ENCODE measurements at places on chromosomes 4 and X.
A peak's percentile ranks its signal among the peaks of the same experiment; 100 is the strongest.

- DNase-seq, result no peak
Measured at GRCh38 chrX:96449896-96450295, 234.7 kb upstream of the DIAPH2 start.

- no peak for DNase-seq
Measured at GRCh38 chrX:21933077-21933476, 7.4 kb upstream of the SMS start.

- DNase-seq, result no peak
Measured at GRCh38 chr4:53121264-53121865, 244.5 kb downstream of the SCFD2 start.

DNA sequence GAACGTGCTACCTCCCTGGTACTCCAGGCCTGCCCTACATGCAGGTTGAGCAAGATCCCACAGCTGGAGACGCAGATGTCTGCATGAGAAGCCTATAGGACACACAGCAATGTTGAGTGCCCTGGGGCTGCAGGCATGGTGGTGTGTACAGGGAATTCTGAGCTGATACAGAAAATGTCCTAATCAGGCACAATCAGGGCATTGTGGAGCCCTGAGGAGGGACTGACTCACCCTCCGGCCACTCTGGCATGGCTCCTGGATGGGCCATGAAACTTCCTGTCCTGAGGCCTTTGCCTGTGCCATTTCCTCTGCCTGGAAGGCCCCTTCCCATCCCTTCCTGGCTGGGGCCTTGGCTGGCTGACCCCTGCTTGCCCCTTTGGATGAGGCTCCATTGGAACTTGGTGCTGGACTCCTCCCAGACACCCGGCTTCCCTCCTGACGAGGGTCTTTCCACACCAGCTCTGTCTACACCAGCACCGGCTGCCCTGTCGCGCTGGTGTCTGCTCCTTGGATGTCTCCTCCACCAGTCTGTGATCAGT lies 16.7 kb upstream of the AFAP1 start:
- no peak for DNase-seq

- DNase-seq, result no peak
Measured at GRCh38 chrX:107556967-107557366, 71.3 kb upstream of the PRPS1 start.

- DNase-seq, result no peak
Measured at GRCh38 chr4:8015512-8015911, 75.9 kb upstream of the AFAP1 start.

DNA sequence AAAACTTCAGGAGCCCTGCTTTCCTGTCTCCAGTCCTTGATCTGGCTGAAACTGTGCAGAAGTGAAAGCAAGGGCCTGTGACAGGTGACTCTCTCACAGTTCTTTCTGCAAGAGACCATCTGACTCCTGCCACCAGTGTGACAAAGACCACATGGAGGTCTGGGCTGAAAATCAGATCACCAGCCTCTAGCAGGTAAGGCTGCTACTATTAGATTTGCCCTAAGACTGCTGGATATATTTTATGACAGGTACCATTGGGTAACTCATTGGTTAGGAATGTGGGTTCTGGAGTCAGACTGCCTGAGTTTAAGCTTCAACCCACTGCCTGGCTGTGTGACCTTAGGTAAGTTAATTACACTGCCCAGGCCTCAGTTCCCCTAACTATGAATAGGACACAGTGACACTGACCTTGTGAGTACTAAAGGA lies 163.3 kb upstream of the SLC7A11 start:
- no peak for DNase-seq

DNA sequence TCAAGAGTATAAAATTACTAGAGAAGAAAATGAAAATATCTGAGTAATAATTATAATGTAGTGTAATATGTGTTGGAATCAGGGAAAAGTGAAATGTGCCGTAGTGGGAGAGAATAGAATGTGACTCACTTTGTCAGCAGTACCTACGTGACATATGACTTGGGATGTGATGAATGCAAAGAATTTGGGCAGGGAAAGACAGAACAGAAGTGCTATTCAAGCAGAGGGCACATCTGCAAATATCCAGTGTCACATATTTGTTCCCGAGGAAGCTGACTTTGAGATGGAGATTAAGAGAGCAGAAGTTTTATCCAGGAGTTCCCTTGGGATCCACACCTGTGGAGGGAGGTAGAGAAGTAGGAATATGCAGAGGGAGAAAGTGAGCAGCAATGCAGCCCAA lies 69.3 kb upstream of the HS3ST1 start:
- no peak for DNase-seq

DNA sequence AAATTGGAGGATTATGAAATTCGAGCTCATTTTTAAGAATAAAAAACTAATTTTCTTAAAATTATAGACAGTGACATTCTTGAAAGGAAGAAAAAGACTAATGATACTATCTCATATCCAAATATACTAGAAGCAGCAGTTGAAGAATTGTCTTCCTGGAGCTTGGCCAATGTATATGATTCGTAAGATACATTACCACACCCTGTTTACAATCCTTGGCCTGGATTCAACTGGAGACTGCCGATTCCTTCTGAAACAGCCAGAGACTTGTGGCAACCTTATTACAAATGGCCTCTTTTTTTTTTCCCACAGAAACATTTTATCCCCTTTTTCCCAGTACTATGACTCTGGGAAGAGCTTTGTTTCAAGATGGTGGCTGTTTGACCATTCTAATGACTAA lies 571.2 kb upstream of the FAT1 start:
- peak; percentile 91 for DNase-seq

GRCh38 chr4:181264893-181265292 lies 978.3 kb upstream of the TENM3 start:
- DNase-seq, result no peak

GRCh38 chr4:82747686-82748575 lies 50.7 kb downstream of the SCD5 start:
- no peak for DNase-seq

DNA sequence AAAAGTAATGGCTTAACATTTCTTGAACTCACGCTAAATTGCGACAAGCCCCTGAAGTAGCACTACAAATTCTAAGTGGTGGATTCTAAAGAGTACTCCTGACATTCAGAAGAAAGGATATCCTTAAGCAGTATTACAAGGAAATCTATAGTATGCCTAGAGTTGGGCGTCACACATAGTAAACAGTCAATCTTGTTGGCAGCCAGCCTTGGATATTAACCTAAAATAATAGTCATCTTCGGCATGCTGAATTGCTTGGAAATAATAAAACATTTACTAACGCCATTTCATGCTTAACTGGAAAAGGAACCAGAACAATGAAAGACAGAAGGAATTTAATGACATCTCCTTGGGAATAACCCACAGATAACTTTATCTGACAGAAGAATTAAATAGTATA lies 18.6 kb downstream of the ATP8A1 start:
- DNase-seq, result no peak
